ENCODE measurements at places on chromosomes 1 and 21. TPM values are rescaled to one million over a fixed set of nuclear protein-coding genes. Genes with fewer than 3 reads are reported as not detected.

DNA sequence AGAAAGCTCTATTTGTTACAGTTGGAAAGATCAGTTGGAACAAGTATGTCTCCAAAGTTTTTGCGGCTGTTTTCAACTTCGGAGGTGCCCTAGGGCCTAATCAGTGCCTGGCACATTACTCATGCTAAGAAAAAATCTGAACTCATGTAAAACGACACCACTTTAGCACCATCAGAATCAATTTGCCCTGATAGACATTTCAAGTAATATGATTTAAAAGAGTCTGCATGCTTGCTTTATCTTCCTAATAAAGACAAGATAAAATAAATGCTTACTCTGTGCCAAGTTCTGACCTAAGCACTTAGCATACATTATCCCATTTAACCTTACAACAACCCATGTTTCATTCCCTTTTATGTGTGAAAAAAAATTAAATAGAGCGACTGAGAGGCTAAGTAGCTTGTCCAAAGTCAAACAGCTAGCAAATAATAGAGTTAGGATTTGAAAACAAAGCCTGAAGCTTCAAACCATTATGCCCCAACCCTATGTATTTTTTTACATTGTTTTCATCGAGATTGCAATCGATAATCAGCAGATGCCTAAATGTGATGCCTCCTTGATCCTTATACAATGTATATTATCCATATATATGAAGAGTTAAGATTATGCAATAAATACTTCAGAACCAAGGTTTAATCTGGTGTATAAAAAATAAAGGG, 91.3 kb downstream of the DENND1B start:
- DNase-seq: no peak

DNA sequence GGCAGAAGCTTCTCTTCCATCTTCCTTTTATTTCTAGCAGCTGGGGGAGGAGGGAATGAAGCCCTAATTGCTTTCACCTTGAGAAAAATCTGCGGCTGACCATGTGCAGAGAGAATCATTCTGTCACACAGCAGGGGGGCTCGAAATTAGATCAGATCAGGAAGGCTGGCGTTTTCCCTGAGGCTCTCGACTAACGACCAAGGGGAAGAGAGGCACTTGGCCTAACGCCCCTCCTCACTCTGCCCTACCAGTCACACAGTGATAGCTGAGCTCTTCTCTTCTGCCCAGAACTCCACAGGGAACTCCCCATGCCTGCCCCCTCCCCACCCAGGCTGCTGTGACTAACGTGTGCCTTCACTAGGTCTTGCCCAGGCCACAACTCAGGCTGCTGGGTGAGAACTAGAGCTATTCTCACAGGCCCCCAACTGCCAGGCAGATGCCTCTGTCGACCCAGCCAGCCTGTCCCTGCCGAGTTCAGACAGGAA, 26.5 kb upstream of the KHDRBS1 start:
- DNase-seq: no peak

DUSP23 gene
- total RNA-seq: 36.7 TPM

LCE2B gene
- total RNA-seq: not detected

HCN3 gene
- 13.6 TPM for total RNA-seq

ADAMTS5 gene
- total RNA-seq: 22.8 TPM

RGS13 gene
- total RNA-seq: 1.4 TPM

FAM131C gene
- not detected for total RNA-seq

GRCh38 chr1:45337630-45338325, 2.2 kb upstream of the TOE1 start:
- no peak for DNase-seq

DNA sequence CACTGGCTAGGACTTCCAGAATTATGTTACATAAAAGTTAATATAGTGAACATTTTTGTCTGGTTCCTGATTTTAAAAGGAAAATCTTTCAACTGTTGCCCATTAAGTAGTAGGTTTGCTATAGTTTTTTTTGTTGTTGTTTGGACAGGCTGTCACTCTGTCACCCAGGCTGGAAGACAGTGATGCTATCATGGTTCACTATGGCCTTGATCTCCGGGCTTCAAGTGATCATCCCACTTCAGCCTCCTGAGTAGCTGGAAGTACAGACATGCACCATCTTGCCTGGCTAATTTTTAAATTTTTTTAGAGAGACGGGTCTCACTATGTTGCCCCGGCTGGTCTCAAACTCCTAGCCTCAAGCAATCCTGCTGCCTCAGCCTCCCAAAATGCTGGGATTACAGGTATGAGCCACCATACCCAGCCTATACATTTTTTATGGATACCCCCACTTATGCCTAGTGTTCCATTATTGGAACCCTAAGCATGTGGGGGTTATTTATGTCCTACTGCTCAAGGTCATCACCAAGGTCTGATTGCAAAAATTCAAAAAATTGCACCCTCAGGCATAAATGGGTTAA, 6.5 kb downstream of the CTXND2 start:
- no peak for DNase-seq

DNA sequence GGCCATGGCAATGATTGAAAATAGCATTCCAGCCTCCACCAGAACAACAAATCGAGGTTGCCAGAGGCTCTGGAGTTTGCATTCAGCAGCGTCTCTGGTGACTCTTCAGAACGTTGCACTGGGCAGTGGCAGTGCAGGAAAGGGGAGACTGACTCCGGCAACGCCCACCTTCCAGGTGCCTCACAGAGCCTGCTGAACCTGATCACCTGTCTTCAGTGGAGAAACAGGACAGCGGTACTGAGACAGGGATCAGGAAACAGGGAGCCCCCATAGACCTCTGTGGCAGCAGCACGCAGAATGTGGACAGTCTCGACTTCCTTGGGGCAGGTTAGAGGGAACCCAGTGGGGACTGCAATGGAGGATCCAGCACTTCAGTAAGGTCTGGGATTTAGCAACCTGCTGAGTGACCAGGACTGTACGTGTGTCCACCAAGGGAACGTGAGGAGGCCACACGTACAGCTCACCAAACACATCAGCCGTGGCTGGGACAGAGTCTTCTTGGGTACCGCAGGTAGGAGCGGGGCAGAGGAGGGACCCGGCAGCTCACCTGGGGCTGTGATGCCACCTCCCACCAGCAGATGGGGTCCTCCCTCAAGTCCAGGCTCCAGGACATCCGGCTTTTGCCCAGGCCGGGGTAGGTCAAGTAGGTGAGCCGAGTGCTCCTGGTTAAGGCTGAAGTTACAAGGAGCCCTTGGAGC, 128.6 kb downstream of the PRDM2 start:
- DNase-seq: peak; percentile 63

RNF11 gene
- total RNA-seq: 107 TPM

- no peak for DNase-seq
These were observed 1.5 kb downstream of the AK4 start for GRCh38 chr1:65149351-65150107.

SLC2A5 gene
- 2.7 TPM for total RNA-seq

DNA sequence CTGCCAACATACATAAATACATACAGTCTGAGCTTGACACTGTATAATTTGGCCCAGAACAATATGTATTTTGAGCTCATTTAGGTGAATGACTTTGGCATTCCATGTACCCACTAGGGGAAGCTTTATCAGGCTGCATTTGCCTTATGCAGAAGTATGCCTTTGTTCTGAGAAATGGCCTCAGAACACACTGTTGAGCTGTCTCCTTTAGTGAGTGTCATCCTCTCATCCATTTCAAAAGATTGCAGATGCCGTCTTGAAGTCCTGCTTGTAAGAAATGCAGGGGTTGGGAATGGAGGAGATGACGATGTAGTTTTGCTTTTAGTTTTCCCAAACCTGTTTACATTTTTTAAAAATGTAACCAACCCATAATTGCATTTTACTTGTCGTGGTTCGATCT, 14.8 kb upstream of the NBL1 start:
- no peak for DNase-seq

DNA sequence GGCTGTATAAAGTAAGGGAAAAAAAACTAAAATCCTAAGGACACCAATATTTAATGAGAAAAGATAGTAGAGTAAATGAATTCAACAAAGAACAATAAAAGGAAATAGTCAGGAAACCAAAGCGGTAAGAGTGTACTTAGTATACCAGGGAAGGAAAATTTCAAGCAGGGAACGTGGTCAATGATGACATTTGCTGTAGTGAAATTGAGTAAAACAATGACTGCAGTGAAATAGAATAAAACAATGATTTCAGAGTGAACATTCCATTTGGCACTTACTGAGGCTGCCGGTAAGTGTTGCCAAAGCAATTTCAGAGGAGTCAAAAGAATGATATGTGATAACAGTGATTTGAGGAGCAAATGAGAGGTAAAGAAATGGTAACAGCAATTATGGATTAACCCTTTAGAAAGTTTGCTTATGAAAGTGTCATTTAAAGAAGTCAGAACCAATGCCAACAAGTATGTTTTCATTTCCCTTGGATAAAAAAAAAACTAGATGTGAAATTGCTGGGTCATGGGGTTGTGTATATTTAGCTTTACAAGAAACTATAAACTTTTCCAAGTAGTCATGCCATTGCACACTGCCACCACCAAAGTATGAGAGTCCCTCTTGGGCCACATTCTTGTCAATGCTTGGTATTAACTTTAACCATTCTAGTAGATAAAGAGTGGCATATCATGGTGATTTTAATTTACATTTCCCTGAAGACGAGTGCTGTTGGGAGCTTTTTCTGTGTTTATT, 50.5 kb downstream of the VCAM1 start:
- DNase-seq: no peak

KDM1A gene
- 27.4 TPM for total RNA-seq

TMOD4 gene
- not detected for total RNA-seq

DNA sequence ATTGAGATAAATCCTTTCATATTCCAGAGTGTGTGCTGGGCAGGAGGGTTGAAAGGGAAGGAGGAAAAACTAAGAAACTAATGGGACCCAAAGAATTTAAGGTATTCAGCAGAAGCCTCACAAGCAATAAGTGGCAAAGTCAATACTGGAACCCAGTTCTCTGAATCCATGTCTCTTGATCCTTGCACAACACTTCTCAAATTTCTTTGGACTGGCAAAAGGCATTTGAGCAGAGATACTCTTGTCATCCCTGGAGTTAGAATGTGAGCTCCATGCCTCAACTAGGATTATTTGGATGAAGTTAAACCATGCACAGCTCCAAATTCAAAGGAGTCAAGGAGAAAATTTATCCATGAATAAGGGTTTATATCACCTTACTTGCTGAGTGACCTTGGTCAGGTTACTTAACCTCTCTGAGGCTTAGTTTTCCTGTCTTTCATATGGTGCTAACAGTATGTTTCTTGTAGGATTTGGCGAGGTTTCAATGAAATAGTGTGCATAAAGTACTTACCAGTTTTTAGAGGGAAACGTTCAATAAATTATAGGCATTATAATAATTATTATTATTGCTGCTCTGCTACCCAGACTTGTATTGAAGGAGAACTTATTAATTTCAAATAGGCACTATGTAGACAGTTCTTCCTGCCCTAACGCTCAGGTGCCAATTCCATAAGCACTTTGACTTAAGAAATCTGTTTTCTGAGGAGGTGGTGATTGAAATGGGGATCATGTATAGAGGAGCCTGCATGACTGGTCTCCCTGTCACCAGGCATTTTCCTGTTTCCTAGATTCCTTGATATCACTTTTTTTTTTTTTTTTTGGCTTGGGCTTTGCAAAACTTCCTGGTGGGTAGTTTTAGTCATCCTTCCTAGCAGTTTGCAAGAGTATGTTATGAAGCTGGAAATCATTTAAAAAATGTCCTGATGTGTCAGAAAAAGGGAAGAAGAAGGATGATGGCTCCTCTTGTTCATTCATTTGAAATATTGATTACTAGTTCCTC, 125.0 kb upstream of the JUN start:
- no peak for DNase-seq

GNAI3 gene
- 3.2 TPM for total RNA-seq

DNA sequence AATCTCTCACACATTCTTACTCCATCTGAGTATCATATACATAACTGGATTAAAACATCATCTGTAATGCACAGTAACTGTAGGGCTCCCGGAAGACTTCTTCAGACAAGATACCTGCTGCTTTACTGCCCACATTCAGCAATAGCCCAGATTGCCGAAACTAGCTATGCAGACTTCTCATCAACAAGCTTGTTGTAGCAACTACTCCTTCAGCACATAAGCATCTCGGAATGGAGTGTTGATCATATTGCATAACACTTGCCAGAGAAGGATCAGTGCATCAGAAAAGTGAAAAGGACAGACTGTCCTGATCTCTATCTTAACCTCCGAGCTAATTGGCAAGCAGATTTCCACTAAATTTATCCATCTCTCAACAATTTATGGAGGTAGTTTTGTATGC, 354.6 kb upstream of the C1orf87 start:
- DNase-seq: no peak

GPATCH3 gene
- 42.0 TPM for total RNA-seq

ATP8B2 gene
- total RNA-seq: 46.9 TPM

- no peak for DNase-seq
These were observed 31.4 kb downstream of the FAAP20 start for GRCh38 chr1:2163205-2163604.

HSD11B1 gene
- total RNA-seq: not detected

RHOU gene
- total RNA-seq: 53.1 TPM

TNNT2 gene
- total RNA-seq: not detected

DNA sequence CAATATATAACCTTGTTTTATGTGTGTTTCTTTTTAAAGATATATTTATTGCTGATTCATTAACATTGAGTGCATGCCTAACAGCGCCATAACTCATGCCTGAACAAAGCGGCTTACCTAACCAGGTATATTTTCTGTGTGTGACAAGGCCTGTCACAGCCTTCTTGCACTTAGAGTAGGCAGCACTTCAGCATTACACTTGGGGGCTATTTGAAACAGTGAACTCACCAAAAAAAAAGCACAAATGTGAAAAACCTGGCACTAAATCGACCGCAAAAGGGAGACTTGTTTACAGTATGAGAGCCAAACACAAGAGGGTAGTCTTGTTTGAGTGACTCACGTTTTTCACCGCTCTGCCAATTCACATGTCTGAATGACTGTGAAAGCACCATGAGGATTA, 111.7 kb downstream of the DISP1 start:
- DNase-seq: no peak

GRCh38 chr1:198174297-198174696, 17.5 kb downstream of the NEK7 start:
- no peak for DNase-seq

- no peak for DNase-seq
These were observed 10.3 kb upstream of the EPS8L3 start for GRCh38 chr1:109773900-109774485.

C1orf226 gene
- total RNA-seq: 14.0 TPM

OVAAL gene
- total RNA-seq: not detected

- DNase-seq: no peak
These were observed 21.4 kb upstream of the PLA2G5 start for GRCh38 chr1:20048563-20048962.

DNA sequence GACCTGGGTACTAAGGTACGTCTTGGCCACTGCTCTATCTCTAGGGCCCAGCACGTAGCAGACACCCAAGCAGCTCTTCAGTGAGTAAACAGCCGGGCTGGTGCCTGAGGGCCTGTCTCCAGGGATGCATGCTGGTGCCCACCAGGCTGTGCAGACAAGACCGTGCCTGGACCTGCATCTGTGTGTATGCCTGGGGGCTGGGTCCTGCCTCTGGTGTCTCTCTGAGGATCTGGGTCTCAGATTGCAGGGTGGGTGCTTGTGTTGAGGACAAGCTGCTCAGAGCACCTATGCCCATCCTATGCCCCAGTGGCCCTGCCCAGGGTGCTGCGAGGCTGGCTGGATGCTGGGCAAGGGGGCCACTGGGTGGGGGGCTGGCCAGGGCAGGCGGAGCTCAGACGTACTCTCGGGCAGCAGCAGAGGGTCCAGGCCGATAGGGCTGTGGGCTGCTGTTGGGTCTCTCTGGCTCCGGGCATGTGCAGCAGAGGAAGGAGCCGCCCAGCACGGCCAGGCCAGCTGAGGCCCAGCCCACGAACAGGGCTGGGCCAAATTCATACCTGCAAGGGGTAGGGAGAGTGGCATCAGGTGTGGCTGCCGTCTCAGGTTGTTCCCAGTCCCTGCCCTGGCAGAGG, 4.4 kb downstream of the CLDN19 start:
- no peak for DNase-seq

CD84 gene
- 6.1 TPM for total RNA-seq

- DNase-seq: no peak
These were observed 29.1 kb downstream of the TBX15 start for GRCh38 chr1:118958937-118959631.

Data from stomach (tissue), 19 donors.